ENCODE measurements at places on chromosomes 3 and 15.

GRCh38 chr3:46862369-46863025 lies 747 bp downstream of the MYL3 start:
- DNase-seq = no peak

DNA sequence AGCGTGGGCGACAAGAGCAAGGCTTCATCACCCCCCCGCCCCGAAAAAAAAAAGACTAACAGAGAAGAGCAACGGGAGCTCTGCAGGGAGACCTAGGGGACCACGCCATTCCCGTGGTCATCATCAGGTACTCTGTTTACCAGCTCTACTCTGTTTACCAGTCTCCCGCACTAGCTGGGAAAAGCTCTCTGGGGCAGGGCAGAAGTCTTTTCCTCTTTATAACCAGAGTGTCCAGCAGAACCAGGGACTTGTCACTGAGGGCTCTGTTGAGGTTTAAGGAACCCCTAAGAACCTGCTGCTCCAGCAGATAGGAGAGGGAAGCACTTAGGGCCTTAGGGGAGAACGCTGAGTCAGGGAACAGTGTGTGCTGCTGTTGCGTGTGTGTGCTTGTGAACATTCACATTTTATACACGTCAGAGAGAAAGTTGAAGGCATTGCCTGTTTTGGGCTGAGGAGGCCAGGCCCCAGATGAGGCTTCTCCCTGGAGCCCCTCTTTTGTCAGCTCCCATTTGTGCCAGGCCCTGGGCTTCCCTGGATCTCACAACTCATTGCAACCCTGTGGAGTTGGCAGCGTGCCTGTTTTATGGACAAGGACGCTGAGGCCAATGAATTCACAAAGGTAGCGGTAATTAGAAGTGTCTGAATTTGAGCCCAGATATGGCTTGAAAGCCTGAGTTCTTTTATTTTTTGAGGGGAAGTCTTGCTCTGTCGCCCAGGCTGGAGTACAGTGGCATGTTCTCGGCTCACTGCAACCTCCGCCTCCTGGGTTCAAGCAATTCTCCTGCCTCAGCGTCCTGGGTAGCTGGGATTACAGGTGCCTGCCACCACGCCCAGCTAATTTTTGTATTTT lies 24.2 kb upstream of the ERICH6 start:
- no peak for DNase-seq

DNA sequence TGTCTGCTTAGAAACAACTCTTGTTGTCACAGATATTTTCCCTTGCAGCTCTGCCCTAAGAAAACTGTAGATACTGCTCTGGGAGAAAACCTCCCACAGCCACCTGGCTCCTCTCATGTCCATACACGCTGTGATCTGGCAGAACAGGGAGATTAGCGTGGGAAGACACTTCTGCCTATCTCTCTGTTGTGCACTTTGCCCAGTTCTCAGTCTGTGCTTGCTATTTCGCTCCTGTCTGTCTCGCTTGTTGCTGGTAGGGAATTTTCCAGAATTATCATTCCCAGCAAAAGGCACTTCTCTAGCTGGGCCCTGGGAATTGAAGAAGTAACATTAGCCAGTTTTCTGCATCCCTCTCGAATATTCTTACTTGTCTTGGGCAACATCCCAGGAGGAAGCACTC lies 8.1 kb upstream of the GATM start:
- no peak for DNase-seq

DNA sequence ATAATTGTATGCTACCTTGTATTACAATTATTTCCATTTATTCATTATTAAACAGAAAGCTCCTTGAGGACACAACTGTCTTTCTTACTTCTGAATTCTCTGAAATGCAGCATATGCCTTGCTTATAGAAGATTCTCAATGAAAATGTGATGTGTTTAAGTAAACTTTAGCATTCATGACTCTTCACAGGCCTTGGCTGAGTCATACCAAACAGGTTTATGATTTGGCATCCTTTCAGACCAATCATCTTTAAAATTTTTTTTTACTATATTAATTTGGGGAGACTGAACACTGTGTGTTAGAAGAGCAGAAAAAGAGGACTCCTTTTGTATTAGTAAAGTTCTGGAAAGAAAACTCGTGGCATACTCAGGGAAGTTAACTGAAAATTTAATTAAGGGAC lies 6.4 kb upstream of the GALK2 start:
- DNase-seq = no peak

DNA sequence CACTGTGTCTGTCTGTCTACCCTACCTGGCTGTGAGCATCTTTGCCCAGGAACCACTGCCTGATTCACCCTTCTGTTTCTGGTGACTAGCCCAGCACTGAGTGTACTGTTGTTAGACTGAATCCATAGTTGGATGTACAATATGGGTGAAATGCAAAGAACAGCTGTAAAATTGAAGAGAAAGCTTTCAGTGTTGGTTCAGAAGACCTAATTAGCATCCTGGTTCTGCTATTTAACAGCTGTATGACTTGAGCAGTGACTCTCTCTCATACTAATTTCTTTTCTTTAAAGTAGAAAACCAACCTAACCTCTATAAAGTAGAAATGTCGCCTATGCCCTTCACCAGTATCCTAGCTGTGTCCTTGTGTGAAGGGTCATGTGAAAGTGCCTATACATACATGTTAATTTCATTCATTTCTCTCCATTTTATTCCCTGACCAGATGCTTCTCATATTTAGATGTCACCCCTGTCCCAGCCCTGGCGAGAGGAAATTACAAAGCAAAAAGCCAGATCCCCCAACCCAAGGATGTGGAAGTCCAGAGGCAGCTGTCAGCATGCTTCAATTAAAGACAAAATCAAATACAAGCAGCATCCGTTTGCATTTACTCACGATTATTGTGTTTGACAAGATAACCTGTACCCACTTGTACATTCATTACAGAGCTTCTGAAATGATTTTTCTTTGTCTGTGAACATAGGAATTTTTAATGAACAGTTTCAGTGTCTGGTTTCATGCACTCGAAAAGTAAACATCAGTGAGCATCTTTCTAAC lies 305.7 kb upstream of the ICE2 start:
- no peak for DNase-seq
